ENCODE measurements at places on chromosomes 5 and 9. TPM values are rescaled to one million over a fixed set of nuclear protein-coding genes. Genes with fewer than 3 reads are reported as not detected.
A peak's percentile ranks its signal among the peaks of the same experiment; 100 is the strongest.

DNA sequence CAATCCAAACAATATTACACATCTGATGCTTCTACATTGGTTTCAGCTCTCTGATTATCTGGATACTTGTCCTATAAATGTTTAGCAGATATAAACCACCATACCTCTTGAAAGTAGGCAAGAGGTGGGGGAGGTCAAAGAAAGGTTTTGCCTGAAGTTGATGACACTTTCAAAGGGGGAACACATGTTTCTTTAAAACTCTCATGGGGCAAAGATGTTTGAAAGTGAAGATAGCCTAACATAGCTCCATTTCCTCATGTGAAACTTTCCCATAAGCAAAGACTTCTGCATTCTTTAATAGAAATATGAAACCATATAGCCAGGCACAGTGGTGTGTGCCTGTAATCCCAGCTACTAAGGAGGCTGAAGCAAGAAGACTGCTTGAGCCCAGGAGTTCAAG is 62.1 kb downstream of the CETN3 start:
- DNase-seq = no peak

DNA sequence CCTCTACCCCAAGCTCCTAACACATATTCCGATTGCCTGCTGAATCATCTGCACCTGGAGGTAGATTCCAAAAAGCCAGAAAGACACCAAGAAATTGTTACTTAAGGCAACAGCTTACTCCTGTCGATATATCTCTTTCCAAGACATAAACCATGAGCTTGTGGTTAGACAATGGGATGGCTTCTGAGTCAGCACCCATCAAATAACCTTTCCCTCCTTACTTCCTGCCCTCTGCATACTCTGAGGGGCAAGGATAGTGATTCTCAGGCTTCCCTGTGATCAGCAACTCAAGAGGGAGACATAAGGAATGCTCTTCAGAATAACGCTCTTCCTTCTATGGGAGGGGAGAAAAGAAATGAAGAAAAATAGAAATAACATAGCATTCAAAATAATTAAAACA is 70.9 kb downstream of the TMEM215 start:
- no peak for DNase-seq

DNA sequence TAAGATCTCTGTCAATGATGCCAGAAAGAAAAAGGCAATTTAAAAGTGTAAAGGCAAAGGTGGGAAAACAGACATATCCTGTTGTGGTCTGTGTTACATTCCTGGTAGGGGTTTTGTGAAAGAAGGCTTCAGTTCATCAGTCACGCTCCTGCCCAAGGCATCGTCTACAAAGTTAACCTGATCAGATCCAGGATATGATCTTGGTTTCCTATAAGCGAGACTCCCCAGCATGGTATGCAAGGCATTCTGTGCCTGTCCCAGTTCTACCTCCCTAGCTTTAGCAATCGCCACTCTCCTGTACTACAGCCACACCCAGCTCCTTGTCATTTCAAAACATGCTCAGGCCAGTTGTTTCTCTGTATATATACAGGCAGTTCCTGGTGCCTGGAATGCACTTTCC is 58.0 kb upstream of the PTPN3 start:
- no peak for DNase-seq

- DNase-seq = peak; percentile 21
These were observed 70.6 kb downstream of the HMCN2 start for GRCh38 chr9:130336027-130336610.

- no peak for DNase-seq
These were observed 1.6 kb downstream of the GM2A start for GRCh38 chr5:151254556-151254955.

DNA sequence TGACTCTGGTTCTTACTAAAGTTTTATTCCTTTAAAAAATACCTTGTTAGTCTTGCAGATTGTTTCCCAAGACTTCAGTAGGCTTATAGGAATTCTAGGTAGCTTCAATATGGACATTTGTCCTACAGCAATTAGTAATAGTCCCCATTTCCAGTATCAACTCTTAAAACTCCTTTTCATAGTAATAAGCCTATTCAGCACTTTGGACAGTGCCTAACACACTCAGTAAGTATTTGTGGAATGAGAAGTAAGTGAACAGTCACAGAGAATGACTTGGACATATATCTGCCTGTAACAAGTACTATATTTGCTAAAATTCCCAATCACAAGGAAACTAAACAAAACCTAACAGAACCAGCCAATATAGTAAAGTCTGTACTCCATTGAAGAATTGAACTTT is 1291.8 kb upstream of the DMAC1 start:
- no peak for DNase-seq

GRCh38 chr9:121626012-121626411 is 25.4 kb upstream of the DAB2IP start:
- DNase-seq = no peak

GRCh38 chr9:133989625-133990365 is 2.3 kb downstream of the VAV2 start:
- no peak for DNase-seq

- DNase-seq = no peak
These were observed 78.6 kb downstream of the ANXA1 start for GRCh38 chr9:73230251-73230650.

- peak; percentile 12 for DNase-seq
These were observed 80.0 kb downstream of the AK8 start for GRCh38 chr9:132797861-132798659.

GRCh38 chr5:178418471-178419010 is 171.7 kb downstream of the COL23A1 start:
- no peak for DNase-seq

- no peak for DNase-seq
These were observed 42.1 kb upstream of the MAST4 start for GRCh38 chr5:66553916-66554575.

DNA sequence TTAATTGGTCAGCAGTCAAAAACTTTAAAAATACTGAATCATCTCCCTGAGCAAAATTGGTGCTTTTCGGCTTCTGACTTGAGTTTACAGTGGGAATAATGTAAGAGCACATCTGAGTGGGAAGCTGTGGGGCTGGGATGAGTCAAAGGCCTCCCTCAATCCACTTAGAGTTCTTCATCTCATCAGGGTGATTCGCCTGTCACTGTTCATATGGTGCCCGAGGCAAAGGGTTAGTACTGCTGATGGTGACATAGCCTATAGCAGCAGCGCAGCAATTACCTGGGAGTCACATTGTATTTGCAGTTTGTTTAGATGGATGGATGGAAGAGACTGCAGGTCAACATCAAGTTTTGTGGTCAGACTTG is 113.8 kb upstream of the ZNF608 start:
- no peak for DNase-seq

DNA sequence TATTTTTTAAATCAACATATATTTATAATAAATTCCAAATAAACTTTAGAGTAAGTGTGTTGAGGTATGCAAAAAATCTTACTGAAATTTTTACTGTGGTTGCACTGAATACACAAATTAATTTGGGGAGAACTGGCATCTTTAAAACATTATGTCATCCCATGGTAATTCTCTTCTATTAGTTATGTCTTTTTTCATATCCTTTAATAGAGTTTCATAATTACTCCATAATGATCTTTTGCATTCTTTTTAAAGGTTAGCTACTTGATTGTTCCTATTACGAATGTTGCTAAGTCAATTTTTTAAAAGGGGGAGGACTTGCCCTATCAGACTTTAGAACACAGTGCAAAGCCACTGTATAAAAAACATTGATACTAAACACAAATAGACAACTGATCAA is 26.8 kb downstream of the SSBP2 start:
- no peak for DNase-seq

- peak; percentile 70 for DNase-seq
These were observed 69.8 kb upstream of the BASP1 start for GRCh38 chr5:17147617-17148016.

GRCh38 chr9:3080951-3081350 is 237.1 kb upstream of the PUM3 start:
- no peak for DNase-seq

- no peak for DNase-seq
These were observed 134.4 kb downstream of the ERCC6L2 start for GRCh38 chr9:96009690-96010472.

- DNase-seq = no peak
These were observed 576.7 kb upstream of the ADAMTS16 start for GRCh38 chr5:4563400-4563799.

DNA sequence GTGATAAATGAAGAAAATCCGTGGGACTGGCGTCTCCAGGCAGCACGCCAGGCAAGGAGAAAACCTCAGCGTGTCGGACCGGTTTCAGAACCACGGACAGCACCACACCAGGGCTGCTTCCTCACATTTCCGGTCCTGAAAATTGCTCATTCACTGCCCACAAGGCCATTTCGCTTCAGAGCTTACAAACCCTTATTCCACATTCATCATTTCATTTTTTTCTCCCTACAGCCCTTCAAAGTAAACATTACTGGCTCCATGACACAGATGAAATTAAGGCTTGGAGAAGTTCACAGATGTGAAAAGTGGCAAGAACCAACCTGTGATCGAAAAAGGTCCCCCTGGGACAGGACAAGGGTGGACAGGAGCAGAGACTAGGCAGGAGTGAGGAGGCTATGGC is 1.5 kb upstream of the GPRIN1 start:
- peak; percentile 84 for DNase-seq

Gene MARCHF3
- total RNA-seq = 8.4 TPM

Gene AMBP
- total RNA-seq = not detected

Gene FOXD4
- 0.43 TPM for total RNA-seq

Gene HRH2
- total RNA-seq = not detected

Gene GABRA1
- total RNA-seq = not detected

Gene PHPT1
- total RNA-seq = 105 TPM

All from fibroblast of villous mesenchyme (primary cell).